Activated T-helper 1 cell treated with anti-CD3 and anti-CD28 coated beads, Interleukin-12 subunit alpha, Interleukin-12 subunit beta, Interleukin-2, Interleukin-4 antibody, amounts not matched to agents 30 ng/mL and 10 ng/mL and 1 ng/mL, durations not matched to agents 14 hours and 24 hours and 36 hours (primary cell): ENCODE measurements at places on chromosomes 3 and 15.

GRCh38 chr3:114406922-114407321, 113.1 kb downstream of the TIGIT start:
- DNase-seq, result no peak

DNA sequence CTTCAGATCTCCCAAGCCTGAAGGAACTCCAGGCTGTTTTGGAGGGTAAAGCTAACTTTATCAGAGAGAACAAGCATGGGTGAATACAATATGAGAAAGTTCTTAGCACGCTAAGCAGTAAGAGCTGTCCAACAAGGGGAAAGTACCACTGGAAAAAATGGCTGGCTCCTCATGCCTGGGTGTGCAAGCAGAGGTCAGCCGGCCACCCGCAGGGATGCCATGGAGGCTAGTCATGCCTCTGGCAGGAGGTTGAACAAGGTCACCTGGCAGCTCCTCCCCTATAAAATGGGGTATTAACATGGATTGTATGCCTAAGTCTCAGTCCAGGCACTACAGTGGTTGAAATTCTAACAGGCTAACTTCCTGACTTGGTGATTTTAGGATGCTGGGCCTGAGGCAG, 75.4 kb upstream of the SLC6A1 start:
- DNase-seq, result no peak

GRCh38 chr15:98150084-98150483, 189.6 kb downstream of the ARRDC4 start:
- DNase-seq, result no peak

DNA sequence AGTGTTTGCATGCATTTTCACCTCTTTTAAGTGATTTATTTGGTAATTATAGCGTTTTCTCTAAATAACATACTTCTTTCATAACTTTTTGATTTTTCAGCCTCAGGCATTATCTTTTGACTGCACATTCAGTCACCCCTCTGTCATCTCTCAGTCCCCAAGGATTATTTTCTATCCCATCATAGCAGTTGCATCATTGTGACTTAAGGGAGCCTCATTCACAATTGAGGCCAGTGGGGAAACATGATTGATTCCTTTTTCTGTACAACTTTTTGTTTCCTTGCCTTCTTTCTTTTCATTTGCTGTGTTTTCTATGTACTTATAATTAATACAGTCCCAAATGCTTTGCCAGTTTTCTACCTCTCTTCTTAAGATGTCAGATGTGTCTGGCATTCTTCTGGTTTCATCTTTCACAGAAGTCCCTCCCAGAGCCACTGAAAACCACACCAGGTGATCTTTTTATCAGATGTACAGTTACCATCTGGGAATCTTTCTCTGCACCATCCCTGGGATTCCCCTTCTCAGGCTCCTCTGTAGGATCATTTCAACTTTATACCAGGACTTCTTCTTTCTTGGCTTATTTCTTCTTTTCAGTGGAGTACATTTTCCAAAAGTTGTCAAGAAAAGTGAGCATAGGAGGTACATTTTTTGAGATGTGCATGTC, 151.4 kb downstream of the RAP2B start:
- no peak for DNase-seq

DNA sequence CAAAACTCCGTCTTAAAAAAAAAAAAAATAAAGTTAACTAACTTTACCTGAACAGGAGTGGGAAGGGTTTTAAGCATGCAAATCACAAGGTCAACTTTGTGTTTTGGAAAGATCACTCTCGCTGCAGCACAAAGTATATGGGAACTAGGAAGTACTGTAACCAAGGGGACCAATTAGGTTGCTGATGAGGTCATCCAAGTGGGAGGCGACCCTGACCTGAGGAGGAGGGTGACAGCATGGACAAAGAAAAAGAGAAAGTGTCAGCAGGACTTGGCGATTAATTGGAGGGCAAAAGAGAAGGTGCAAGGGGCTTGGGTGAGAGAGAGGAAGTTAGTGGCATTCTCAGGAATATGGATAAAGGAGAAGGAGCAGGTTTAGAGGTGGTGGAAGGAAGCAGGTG, 89.5 kb upstream of the ZBED2 start:
- DNase-seq, result no peak

DNA sequence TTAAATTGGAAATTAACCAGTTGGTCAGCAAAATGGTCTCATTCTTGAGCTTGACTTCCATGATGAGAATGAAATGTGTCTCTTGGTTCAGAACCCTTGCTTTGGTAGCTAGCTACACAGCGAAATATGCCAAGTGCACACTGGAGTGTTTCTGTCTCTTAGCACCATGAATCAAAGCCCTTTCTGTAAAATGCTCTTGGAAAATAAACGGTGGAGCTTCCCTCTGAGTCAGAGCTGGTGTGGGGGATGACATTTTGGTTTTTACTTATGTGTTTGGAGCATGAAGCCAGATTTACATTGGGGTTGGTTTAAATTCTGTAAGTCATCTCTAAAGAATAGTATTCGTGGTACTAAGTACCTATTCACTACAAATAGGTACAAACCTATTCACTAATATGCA, 85.1 kb upstream of the NANOGP8 start:
- DNase-seq, result no peak

DNA sequence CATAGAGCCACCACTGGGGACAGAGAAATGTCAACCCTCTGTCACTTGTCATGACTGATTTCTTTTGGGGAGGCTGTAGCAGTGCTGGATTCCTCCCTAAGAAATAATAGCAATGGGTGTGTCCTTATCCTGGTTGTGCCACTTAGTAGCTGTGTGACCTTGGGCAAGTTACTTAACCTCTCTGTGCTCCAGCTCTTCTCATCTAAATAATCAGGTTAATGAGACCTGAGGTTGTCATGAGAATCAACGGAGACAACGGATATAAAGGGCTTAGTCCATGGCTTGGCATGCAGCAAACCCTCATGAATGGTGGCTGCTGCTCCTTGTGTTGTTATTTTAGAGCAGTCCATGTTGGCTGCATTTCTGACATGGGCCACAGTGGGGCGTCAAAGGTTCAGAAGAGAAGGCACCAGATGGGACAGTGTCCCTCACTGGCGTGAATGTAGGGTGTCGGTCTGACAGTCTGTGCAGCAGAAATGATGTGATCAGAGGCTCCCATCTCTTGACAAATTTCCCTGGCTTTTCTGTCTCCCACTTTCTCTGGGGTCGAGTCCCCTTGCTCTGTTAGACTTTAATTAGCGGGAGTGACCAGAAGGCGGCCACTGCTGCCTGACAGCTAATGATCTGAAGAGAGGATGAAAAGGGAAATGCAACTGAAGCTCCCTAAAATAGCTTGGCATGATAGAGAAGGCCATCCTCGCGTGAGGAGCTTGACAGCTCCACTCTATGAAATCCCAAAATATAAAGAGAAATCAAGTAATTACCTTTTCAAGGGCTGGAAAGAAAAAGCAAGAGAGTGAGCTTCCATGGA, 209.4 kb downstream of the CADPS start:
- no peak for DNase-seq

DNA sequence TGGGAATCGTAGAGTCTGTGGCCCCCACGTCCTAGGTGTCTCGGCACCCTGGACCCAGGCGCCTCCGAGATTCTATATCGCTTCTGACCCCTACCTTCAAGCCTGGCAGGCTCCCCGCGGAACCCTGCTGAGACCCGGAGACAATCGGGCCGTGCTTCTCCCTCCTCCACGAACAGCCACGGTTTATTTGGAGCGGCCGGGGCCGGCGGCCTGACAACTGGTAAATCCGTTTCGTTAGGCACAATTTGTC, 1.4 kb downstream of the GATA2 start:
- DNase-seq, result no peak

DNA sequence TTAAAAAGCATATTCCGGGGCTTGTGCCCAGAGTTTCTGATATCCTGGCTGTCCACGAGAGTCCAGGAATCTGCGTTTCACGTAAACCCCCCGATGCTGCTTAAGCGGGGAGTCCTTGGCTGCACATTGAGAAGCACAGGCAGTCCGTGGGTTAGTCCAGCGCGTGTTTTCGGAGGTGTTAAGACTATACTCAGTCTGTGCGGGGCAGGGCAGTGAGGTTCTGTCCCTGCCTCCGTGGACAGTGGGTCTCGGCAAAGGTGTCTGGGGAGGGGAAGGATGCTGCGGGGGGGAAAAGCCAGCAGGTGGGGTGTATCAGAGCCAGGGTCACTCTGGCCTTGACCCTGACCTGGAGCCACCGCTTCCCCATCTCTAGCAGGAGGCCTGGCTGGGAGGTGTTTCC, 106.2 kb downstream of the TMEM266 start:
- no peak for DNase-seq

- no peak for DNase-seq
Observed at GRCh38 chr15:50055332-50055731, 63.7 kb downstream of the ATP8B4 start.

- peak; percentile 16 for DNase-seq
Observed at GRCh38 chr15:65869954-65870871, 922 bp downstream of the RAB11A start.

GRCh38 chr3:36512555-36512954, 132.3 kb downstream of the STAC start:
- DNase-seq, result no peak

DNA sequence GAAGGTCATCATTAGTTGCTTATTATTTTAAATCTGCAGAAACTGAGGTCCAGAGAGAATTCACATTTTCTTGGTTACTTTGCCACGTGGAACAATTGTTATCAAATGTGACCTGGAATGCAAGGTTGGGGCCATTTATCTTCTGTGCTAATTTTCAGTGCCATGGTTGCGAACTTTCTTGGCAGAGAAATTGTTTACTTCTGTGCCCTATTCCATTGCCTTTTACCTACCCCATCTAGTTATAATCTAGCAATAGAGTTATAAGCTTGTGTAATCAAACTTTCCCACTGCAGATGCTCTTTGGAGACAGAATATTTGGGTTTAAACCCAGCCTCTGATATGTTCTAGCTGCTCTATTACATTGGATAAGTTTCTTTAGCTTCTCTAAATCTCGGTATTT, 242.9 kb downstream of the LPP start:
- DNase-seq, result no peak

DNA sequence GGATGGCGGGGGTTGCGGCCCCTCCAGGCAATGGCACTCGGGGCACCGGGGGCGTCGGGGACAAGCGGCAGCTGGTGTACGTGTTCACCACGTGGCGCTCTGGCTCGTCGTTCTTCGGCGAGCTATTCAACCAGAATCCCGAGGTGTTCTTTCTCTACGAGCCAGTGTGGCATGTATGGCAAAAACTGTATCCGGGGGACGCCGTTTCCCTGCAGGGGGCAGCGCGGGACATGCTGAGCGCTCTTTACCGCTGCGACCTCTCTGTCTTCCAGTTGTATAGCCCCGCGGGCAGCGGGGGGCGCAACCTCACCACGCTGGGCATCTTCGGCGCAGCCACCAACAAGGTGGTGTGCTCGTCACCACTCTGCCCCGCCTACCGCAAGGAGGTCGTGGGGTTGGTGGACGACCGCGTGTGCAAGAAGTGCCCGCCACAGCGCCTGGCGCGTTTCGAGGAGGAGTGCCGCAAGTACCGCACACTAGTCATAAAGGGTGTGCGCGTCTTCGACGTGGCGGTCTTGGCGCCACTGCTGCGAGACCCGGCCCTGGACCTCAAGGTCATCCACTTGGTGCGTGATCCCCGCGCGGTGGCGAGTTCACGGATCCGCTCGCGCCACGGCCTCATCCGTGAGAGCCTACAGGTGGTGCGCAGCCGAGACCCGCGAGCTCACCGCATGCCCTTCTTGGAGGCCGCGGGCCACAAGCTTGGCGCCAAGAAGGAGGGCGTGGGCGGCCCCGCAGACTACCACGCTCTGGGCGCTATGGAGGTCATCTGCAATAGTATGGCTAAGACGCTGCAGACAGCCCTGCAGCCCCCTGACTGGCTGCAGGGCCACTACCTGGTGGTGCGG, 1.9 kb downstream of the CHST2 start:
- DNase-seq, result peak; percentile 47

- no peak for DNase-seq
Observed at GRCh38 chr15:66735909-66736305, 33.9 kb downstream of the SMAD6 start.

DNA sequence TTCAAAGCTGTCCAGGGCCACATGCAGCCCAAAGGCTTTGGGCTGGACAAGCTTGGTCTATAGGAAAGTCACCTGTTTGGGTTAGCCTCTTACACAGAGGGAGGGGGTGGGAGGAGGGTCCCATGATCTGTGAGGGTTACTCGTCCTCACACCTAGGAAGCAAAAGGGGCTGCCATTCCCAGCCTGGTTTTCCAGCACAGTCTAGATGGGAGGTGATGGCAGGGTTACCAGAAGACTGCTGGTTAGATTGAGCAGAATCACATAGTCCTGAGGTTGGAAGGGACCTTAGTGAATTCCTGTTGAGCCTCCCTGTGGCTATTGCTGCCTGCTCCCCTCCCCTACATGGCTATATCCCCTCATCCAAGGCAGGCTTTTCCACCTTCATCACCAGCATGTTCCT, 101.8 kb downstream of the SEMA5B start:
- DNase-seq, result no peak

GRCh38 chr15:28289694-28290463, 32.1 kb downstream of the HERC2 start:
- no peak for DNase-seq

DNA sequence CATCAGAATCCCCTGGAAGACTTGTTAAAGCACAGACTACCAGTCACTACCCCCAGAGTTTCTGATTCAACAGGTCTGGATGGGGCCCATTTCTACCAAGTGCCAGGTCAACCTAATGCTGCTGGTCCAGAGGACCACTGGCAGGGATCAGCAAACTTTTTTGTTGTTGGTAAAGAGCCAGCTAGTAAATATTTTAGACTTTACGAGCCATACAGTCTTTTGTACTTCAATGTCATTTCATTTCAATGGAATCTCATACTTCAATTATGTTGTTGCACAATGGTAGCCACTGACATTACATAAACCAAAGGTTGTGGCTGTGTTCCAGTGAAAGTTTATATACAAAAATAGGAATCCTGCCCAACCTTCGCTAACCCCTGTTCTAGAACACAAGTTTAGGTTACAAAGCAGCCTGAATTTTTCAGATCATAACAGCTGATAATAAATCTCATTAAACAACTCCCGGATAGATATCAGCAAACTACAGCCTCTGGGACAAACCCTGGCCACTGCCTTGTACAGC, 28.7 kb downstream of the ULK4 start:
- no peak for DNase-seq

- no peak for DNase-seq
Observed at GRCh38 chr15:59166166-59166565, 40.5 kb upstream of the LDHAL6B start.

DNA sequence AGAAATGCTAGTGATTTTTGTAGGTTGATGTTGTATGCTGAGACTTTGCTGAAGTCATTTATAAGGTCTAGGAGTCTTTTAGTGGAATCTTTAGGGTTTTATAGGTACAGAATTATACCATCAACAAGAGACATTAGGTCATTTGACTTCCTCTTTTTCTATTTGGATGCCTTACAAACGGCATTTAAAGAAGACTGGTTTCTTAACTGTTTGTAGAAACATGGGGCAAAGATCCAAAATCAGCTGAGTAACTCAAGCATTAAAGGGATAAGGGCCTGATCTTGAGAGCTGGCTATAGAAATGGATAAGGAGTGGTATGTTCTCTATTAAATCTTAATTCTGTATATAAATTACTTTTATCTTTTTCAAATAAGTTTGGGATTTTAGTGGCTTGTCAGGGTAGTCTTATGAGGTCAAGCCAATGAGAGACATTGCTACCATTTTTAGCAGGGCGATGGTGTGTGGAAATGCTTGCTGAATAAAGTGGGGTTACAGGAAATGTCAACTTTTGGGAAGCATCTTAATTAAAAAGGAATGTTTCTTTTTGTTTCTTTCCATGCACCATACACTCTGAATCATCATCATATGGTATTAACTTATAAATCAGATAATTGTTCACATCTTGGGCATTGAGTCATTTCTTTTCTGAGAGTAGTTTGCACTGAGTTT, 197.7 kb upstream of the GBE1 start:
- no peak for DNase-seq

- no peak for DNase-seq
Observed at GRCh38 chr3:133089906-133090485, 51.8 kb downstream of the TMEM108 start.
